ENCODE measurements at places on chromosomes 1 and 21.

DNA sequence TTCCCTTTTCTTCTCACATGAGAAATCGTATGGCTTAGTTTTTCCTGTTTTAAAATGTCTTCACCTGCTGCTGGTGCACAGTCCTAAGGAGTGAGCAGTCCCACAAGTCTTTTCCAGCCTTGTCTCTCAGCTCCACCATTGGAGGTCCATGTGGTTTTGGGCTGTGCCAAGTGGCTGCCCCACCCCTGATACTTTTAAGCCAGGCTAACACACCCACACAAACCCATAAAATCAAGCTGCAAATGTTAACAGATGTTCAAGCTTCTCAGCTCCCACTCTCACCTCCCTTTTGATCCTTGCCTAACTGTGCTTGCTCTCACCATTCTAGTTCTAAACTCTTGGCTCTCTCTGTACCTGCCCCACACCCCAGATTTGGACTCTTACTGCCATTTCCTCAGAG, 74.5 kb upstream of the COL24A1 start:
- no peak for DNase-seq

DNA sequence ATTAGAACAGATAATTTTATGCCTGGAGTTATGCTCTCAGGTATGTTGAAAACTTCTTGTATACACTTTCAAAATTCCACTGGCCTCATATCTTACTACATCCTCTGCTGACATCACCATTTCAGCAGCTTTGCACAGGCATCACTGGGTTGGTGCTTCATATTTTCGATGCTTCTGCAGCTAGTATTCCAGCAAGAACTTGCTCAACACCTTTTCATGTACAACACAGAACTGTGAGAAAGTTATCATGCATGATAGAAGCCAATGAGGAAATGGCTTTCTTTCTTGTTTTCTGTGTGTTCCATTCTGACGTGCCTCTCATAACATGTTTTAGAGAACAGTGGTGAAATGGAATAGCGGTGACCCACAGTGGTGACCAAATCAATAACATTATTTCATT, 5.1 kb upstream of the GBP5 start:
- no peak for DNase-seq

GRCh38 chr1:17196496-17197185, 8.3 kb upstream of the PADI1 start:
- DNase-seq = no peak

DNA sequence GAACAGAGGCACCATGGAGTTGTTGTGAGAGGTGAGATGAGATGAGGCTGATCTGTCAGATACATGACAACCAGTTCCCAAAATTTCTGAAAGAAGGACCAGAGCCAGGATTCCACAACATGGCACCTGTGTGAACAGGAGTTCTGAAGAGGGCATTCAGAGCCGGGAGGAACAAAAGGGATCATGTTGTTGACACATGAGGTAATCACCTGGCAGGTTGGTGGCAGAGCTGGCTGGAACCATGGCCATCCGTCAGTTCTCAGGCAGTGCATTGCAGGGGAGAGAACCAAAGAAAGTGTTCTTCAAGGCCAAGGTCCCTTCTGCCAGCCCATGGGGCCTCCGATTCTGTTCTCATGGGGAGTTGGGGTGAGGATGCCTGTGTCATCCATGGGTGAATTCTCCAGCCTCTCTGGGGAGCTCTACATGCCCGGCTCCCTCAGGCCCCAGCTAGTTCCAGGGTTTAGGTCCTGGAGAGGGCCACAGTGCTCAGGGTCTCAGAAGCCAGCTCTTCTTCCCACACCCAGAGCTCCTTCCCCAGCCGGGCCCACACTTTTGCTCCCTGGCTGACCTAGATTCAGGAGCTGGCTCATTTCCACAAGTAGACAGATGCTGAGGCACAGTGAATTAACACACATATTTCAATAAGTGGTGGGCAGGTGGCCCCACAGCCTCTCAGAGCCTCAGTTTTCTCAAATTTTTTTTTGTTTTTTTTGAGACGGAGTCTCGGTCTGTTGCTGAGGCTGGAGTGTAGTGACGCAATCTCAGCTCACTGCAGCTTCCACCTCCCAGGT, 49.1 kb upstream of the CTPS1 start:
- DNase-seq = no peak

- DNase-seq = peak; percentile 80
Measured at GRCh38 chr1:61287734-61288133, 205.4 kb downstream of the NFIA start.

- DNase-seq = no peak
Measured at GRCh38 chr1:229699613-229700267, 73.7 kb downstream of the URB2 start.

GRCh38 chr1:43488165-43488564, 34.4 kb upstream of the HYI start:
- no peak for DNase-seq

DNA sequence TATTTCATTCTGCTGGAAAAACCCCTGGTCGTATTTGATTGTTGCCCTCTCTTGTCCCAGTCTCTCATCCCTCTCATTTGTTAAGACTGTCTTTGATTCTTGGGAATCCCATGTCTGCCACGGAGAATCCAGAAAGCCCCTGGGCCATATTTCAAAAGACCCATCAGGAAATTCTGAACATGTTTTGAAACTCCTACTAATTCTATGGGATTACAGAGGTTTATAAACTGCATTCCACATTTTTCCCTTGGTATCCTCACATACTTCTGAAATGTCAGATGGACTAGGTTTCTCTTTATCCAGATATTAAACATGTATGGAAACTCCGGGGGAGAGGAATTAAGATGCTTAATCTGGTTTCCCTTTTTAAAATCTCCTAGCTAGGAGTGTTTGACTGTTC, 80.0 kb downstream of the HUNK start:
- DNase-seq = no peak

- DNase-seq = no peak
Measured at GRCh38 chr1:207084701-207085180, 3.9 kb upstream of the C4BPB start.

GRCh38 chr1:15020943-15021745, 132.4 kb upstream of the TMEM51 start:
- DNase-seq = no peak

GRCh38 chr1:5961601-5962000, 30.6 kb downstream of the NPHP4 start:
- DNase-seq = peak; percentile 94

DNA sequence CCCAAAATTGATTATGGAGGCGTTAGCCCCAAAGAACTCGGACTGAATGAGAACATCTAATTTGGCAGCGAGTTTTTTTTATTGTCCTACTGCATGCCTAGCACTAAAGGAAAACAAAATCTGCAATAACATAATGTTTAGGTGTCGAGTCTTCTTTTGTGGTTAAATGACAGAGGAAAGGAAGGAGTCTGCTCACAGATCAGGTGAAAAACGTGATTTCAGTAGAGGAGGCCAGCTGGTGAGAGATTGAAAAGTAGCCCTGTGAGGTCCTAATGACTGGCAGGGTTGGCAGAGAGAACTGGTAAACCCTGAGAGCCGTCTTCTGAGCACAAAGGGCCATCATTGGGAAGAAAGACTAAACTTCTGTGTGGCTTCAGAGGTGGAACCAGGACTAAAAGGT, 24.2 kb downstream of the WDTC1 start:
- DNase-seq = no peak

- DNase-seq = no peak
Measured at GRCh38 chr1:8342325-8342724, 24.4 kb downstream of the SLC45A1 start.

DNA sequence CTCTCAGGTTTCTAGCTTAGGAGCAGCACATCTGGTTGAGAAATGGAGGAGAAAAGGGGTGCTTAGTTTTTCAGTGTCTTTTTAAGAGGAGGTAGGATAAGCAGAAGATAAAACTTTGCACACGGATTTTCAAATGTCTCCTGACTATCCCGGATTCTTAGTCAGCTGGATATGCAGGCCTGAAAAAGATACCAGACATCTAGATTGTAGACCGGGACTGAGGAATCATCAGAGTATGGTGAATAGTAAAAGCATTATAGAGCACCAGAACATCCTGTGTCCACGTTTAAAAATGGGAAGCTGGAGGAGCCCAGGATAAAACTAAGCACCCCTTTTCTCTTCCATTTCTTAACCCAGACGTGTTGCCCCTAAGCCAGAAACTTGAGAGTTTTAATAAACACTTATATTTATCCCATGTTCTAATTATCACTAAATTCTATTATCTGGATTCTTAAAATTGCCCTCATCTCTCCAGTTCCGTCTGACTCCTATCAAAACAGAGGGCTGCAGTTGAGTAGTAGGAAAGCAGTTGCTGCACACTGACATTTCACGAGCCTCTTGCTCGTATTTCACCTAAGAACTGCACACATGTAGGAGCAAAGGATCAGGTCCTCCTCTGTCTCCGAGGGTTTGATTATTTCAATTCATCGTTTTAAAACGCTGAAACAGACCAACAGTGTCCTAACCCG, 609 bp downstream of the PIGK start:
- DNase-seq = peak; percentile 6

DNA sequence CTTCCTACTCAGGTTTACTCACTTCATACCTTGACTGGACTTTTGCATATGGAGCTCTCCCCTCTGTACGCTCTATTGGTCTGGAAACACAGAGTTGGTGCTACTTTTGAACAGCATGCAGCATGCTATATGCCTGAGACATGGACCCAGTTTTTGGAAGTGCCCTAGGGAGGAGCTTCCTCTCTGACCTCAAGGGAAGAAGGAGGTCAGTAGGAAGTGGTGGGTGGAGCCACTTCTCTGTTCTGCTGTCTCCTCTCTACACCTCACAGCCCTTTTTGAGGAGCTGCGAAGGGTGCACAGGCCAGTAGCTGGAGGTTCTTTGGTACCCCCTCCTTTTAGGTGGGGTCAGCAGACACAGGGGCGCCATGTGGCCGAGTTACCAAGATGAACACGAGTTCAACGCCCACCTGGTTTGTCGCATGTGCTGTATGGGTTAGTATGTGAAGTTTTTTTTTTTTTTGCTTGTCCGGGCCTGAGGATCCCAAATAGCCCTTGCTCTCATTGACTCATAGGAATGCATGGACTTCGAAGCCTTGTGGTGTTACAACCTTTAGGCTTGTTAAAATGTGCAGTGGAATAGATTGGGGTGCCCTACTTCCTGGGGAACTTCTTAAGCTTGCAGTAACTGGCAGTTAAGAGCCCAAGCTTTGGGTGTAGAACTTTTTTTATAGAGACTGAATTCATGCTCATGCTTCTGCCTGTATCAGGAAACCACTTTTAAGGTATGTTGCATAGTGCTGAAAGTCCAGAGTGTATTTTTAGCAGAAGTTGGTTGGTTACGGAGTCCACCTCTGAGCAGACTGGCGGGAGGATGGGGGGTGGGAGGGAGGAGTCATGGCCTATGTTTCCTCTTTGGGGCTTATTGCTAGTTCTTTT, 10.7 kb downstream of the MACF1 start:
- DNase-seq = no peak
